Muscle of leg (tissue), 16 donors: ENCODE measurements at places on chromosomes 3 and 15. TPM values are rescaled to one million over a fixed set of nuclear protein-coding genes. Genes with fewer than 3 reads are reported as not detected.
A peak's percentile ranks its signal among the peaks of the same experiment; 100 is the strongest.

DNA sequence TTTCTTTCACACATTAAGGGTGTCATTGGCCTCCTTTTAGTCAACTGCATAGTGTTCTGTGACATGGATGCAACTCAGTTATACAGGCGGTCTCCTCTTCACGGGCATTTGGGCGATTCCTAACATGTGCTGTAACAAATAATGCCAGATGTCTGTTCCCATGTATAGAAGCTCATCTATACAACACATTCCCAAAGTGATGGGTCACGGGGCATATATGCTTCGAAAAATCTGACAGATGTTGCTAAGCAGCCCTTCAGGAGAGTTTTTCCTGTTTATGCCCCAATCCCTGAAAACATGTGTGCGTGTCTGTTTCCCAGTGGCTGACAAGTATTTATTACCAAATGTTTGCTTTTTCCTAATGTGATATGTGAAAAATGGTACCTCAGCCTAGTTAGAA lies 25.8 kb downstream of the LRRK1 start:
- no peak for DNase-seq

The EPHB1 gene
- polyA plus RNA-seq, result 53.4 TPM

DNA sequence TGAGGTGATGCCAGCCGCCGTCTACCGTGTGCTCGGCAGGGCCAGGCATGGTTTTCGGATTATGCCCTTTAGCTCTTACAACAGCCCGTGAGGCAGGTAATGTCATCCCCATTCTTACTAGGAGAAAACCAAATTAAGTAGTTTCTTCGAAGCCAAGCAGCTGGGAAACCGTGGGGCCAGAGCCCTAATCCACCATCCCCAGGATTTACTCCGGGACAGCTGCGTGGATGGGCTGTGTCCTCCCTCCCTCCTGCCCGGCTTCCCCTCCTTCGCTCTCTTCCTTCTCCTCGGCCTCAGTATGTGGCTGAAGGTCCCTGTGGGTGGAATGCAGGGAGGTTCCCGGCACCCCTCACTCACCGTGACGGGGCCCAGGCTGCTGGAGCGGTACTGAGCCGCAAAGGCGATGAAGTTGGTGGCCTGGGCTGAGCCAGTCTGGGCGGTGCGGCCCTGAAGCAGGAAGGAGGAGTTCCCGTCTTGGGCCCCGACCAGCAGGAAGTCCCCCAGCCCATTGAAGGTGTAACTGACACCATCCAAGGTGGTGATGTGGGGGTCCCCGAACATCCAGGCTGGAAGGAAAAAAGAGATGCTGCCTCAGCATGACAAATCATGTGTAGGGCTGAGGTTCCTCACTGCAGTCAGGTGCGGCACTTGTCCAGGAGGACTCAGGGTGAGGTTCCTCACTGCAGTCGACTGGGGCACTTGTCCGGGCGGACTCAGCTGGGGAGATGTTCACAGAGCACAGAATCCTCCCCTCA lies 42.5 kb downstream of the MUC20 start:
- peak; percentile 71 for DNase-seq

The NANOGP8 gene
- polyA plus RNA-seq, result not detected

DNA sequence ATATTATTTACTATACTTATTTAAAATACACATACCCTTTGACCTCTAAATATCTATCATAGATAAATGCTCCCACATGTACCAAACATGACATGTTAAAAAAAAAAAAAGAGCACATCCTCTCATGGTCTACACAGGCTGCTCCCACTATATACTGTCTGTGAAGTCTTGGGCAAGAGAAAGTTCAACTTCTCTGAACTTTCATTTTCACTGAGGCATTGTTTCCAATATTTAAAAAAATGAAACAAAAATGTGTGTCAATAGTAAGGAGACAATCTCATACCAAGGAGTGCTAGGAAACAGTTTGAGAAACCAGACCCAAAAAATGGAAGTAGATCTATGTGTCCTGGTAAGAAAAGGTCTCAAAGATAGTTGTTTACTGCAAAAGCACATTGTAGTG lies 29.3 kb downstream of the SLC4A7 start:
- peak; percentile 19 for DNase-seq

The RFTN1 gene
- polyA plus RNA-seq, result 15.6 TPM

- no peak for DNase-seq
Observed at GRCh38 chr3:177569193-177569592, 371.9 kb upstream of the TBL1XR1 start.

GRCh38 chr3:154584041-154584440 lies 154.1 kb upstream of the GPR149 start:
- DNase-seq, result no peak

- no peak for DNase-seq
Observed at GRCh38 chr3:49124991-49125670, 4.5 kb upstream of the USP19 start.

- no peak for DNase-seq
Observed at GRCh38 chr3:52350416-52350815, 34.3 kb downstream of the DNAH1 start.

DNA sequence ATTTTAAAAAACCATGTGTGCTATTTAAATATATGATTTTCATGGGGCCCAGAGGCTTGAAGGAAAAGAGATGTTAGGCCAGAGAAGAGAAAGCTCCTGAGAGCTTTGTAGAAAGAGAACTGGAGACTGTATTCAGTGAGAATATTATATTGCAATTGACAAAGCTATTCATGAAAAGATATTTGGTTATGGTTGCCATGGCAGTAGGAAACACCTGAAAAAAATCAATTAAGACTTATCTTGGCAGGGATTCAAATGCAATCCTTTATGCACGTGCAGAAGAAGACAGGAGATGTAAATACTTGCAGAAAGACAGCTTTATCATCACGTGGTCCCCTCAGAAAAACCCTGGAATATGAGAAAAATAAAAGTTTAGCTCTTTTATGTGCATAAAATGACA lies 636.0 kb upstream of the TBL1XR1 start:
- DNase-seq, result peak; percentile 80

DNA sequence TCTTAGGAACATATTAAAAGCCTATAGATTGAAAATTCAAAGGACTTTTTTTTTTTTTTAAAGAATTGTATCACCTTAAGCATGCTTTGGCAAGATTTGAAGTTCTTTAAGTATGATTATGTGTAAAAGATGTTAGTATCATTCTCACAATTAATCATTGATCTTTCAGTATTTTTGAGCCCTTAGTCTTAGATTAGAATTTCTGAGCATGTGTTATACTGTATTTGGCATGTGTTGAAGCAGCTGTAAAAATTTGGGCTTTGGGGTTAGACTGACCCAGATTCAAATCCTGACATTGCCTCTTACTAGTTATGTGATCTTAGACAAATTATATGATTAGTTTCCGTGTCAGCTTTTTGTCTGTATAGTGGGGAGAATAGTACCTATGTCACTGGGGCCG lies 6.3 kb downstream of the OXSR1 start:
- DNase-seq, result no peak

- DNase-seq, result no peak
Observed at GRCh38 chr3:120276767-120277166, 8.3 kb downstream of the GPR156 start.

The ADAMTSL3 gene
- polyA plus RNA-seq, result 32.5 TPM

DNA sequence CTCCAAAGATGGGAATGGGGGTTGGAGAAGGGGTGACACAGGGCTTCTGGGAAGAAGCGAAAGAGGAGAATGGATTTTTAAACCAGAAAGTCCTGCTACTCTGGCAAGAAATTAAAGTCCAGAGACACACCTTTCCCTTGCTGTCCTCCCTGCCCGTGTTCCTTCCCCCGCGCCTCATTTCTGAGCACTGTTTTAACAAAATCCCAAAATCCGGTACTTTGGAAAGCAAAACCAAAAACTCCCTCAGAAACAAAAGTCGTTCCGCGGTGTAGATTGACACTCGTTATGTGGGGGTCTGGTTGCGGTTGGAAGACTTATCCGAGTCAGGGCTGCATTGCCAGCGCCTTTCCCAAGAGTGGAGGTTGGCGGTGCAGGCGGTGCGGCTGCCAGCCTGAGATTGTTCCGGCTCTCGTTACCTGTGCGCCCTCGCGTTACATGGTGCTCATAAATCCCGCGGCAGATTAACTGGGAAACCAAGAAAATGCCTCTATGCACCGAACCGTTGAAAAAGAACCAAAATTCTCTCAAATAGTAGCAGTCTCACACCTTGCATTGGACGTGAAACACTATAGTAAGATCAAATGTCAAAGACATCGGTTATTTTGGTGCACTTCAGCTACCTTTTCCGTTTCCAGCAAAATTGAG lies 217.7 kb downstream of the MEIS2 start:
- DNase-seq, result no peak

DNA sequence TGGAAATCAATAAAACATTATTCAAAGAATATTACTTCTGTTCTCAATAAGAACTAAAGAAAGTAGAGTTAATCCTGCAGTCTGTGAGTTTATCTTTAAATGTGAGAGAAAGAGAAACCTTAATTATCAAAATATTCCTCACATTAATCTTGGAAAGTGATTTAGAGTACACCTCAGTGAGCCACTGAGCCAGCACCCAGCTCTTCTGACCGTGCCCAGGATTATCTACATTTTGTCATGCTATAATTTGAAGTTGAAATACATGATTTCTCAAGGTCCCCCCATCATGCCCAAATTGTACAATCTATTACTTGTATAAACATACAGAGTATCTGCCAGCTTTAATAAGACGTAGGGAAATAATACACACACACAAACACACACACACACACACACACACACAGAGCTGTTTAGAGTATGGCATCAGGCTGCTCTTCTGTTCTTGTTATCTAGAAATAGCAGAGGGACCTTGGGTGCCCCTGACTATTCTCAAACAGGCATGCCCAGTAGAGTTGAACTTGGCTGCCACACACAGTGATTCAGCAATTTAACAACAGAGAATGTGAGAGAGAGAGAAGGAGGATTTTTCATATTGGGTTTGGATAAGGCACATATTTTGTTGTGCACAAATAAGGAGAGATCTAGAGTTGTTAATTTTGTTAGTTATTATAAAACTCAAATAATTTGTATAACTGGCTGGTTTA lies 74.4 kb downstream of the P2RY1 start:
- DNase-seq, result peak; percentile 18

The AHSG gene
- polyA plus RNA-seq, result 22.3 TPM

- DNase-seq, result no peak
Observed at GRCh38 chr15:68538311-68538710, 40.5 kb upstream of the CORO2B start.

DNA sequence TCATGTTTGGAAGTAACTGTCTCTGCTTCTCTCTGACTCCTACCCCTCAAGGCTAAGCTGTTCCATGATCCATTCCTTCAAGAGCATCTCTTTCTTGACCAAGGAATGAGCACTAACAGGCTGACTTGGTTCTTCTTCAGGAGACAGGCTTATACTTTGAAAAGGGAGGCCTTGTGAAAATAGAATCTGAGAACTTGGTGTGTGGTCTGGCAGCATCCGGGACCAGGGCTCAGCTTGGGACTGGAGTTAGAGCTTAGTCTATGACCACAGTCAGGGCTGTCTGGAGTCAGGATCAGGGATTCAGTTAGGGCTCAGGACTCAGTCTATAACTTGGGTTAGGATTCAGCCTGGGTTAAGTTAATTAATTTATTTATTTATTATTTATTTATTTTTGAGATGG lies 44.9 kb upstream of the SLC6A6 start:
- DNase-seq, result no peak

- no peak for DNase-seq
Observed at GRCh38 chr3:49533786-49534519, 20.3 kb upstream of the BSN start.

GRCh38 chr15:100078511-100079220 lies 263.1 kb downstream of the ADAMTS17 start:
- no peak for DNase-seq

DNA sequence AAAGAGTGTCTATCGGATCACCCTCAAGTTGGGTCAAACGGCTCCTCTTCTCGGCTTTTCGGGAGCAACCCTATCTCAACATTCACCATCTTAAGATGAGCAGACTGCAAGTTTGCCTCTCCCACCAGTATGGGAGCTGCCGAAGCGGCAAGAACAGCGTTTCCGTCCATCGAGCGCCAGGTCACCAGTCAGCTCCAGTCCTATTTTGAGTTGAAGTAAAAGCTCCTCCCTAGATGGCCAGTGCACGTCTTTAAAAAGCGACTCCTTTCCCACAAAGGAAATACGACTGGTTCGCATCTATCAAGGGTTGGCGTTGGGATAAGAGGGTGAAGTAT lies 369 bp upstream of the U2SURP start:
- DNase-seq, result no peak

- no peak for DNase-seq
Observed at GRCh38 chr15:22989576-22990477, 9.7 kb upstream of the CYFIP1 start.

- no peak for DNase-seq
Observed at GRCh38 chr3:178545337-178545736, 9.1 kb downstream of the KCNMB2 start.

DNA sequence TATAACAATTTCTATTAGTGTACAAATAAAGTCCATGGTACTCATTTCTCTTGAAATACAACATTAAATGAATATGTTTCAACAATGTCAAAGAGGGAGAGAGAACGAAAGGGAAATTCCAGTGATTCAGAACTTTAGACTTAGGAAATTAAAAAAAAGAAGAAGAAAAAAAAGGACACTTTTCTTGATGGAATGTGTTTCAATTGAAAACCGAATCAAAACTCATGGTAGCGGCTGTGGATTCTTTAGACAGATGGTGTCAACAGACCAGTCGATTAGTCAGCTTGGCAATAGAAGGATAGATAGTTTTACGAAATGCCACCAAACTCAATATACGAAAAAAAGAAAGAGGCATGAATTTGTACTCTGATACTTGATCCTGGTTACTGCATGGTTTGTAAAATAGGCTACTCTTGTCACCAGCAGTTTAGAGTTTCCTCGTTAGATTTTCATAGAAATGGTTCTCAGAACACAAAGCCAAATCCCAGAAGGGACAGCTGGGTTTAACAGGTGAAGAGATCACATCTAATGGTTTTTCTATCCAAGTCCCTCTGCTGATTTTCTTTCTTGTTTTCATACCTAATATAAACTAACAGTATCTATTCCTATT lies 793.5 kb downstream of the ROBO1 start:
- peak; percentile 60 for DNase-seq

DNA sequence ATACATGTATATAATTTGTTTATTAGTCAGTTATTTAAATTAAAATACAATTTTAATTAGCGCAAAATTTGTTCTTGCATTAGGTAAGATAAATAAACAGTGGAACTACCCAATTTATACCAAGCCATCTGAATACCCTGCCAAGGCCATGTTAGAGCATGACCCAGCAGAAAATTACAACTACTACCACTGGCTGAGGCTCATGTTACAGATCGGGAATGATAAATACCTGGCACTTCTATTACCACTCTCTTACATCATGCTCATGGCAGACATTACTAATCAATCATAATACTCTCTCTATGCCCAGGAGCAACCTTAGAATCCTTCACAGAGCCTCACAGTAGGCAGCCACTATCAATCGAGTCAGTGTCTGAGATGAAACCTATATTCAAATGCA lies 21.2 kb upstream of the LMOD3 start:
- peak; percentile 30 for DNase-seq

DNA sequence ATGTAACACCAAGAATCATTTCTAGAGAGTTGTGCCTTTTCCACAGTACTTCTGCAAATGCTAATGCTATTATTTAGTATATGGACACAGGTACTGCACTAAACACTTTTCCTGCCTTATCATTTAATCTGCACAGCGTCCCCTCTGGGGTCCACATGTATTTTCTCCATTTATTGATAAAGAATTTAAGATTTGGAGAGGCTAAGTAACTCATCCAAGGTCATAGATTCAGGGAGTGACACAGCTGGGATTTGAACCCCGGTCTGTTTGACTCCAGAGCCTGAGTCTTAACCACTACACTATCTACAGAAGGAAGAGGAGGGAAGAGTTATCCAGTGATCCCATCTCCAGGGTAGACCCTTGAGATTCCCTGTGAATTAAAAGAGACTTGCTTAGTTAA lies 24.9 kb upstream of the TPRG1 start:
- DNase-seq, result no peak

- DNase-seq, result peak; percentile 97
Observed at GRCh38 chr15:70323111-70323851, 225.6 kb upstream of the TLE3 start.
